ENCODE measurements at places on chromosomes 6 and 20.

DNA sequence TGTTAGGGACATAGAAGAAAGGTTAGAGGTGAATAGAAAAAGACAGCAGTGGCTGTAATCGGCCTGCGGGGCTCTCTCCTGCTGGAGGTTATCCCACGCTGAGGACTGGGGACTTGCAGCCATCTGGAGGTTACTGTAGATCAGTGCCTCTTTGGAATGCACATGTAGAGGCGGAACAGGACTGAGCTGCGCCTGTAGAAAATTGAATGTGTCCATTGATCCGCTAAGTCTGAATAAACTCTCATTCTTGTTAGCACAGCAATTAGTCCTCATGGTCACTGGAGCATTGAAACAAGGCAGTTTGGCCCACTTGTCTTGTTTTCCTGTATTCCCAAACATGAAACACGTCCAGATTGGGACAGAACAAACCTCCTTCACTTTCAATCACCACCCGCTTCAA, 46.3 kb upstream of the F13A1 start:
- no peak for DNase-seq

DNA sequence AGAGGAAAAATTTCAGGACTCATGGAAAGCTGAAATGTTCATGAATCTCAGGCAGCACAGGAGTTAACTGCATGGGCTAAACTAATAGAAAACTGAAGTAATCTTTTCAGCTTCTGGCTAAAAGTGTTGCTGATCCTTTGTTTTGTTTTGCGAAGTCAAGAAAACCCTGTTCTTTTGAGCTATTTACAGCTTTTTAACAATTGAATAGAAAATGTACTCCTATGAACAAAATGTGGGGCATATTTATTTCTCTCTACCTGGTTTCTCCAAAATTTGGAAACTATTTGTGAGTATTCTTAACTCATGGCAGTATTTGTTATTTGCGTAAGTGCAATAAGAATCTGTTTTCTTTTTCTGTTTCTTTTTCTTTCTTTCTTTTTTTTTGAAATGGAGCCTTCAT, 818.8 kb upstream of the CITED2 start:
- no peak for DNase-seq

GRCh38 chr6:7267466-7268091, 45.4 kb downstream of the SSR1 start:
- no peak for DNase-seq

DNA sequence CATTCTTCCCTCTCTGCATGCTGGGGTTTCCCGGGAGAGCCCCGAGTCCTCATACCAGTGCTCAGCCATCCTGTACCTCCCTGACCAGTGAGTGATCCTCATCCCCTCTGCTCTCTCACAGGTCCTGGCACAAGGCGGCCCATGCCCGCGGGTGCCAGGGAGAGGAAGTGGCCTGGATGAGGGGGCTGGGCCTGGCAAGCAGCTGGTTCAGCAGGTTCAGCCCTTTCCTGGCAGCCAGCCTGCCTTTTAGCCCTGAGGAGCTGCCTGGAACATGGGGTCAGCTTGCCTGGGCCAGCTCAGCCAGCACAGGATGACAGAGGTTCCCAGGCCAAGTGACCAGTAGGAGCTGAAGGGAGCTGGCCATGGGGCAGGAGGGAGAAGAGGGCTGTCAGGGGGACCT, 10.9 kb downstream of the MOCS1 start:
- DNase-seq = no peak

DNA sequence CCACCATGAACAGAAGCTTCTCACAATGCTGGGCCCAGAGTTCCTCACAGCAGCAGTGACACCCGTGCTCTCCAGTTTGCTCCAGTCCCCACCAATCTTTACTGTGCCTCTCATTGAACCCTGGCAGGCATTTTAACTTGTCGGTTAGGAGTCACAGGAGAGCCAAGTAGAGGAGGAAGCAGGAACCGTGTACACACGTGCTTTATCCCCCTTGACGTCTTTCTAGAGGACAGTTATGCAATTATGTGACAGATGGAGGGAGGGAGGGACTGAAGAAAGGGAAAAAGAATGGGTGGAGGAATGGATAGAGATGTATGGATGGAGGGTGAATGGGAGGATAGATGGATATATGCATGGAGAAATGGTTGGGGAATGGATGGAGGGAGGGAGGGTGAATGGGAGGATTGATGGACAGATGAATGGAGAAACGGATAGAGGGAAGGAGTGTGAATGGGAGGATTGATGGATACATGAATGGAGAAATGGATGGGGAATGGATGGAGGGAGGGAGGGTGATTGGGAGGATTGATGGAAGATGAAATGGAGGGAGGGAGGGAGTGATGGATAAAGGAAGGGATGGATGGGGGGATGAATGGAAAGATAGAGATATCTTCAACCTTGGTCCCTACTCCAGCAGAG, 26.0 kb downstream of the RBM38 start:
- no peak for DNase-seq

GRCh38 chr6:138957903-138958302, 30.1 kb downstream of the REPS1 start:
- DNase-seq = no peak

DNA sequence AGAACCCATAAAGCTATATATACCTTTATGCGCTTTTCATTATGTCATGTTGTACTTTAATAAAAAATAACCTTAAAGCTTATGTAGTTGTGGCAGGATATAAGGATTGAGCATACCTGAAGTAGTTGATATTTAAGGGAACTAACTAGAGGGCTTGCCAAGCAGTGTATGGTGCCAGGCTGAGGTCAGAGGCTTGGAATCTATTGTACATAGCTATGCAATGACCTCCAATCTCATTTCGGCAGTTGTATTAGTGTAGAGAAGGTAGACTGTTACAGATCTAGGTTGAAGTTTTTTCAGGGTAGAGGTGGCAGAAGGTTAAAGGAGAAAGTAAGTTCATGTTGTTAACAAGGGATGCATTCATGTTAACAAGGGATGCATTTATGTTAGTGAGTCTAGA, 397.7 kb upstream of the HS3ST5 start:
- no peak for DNase-seq

GRCh38 chr6:7389451-7390225, at the start of the genes CAGE1 and RIOK1:
TSS of gene CAGE1 (minus strand) at chr6:7389742. CDS start at chr6:7387173, 2,569 bp downstream.
TSS of gene RIOK1 (plus strand) at chr6:7389808. CDS start at chr6:7390003, 195 bp downstream.
- DNase-seq = peak; percentile 95

- no peak for DNase-seq
These were observed 133.1 kb upstream of the PRDM1 start for GRCh38 chr6:105952772-105953690.

GRCh38 chr20:10219452-10219791, 792 bp downstream of the SNAP25 start:
- DNase-seq = peak; percentile 50

- DNase-seq = no peak
These were observed 31.1 kb downstream of the BRPF3 start for GRCh38 chr6:36227379-36228228.

- no peak for DNase-seq
These were observed 51.5 kb downstream of the PREX1 start for GRCh38 chr20:48776306-48776705.

DNA sequence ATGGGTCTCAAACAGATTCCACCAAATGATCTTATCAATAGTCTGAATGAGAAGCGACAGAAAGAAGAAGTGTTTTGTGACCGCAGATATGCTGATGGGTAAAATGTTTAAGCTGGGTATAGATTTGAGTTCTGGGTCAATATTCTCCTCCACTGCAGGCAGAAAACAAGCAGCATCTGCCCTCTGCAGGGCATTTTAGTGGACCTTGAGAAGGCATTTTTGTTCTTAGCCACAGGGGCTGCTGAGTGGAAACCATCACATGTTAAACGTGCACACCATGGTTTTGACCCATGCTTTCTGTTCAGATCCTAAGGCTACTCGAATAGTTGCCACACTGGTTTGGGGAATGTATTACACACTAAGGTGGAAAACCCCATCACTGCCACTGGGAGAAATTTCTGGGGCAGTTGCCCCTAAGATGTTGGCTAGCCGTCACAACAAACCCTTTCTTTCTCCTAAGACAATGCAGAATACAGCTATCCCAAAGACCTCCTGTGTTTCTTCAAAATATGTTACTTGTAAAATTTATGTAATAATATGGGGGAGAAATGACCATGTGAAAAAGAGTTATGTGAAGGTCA, 5.5 kb downstream of the POU3F2 start:
- no peak for DNase-seq

DNA sequence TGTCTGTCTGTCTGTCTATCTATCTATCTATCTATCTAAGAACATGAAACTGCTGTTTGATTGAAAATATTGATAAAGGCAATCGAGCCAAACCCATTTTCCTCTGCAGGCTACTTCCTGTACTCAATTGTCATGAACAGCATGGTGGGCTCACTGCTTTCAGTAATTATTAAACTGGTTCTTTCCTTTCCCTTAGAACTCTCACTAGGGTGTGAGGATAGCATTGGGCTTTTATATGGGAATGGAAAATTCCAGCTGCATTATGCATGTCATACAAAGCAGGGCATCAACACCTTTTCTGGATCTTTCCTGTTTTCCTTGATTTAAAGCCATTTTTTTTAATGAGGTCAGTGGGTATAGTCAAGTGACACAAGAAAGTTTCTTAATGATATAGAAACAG, 161.0 kb upstream of the SYNCRIP start:
- DNase-seq = no peak

GRCh38 chr20:3238616-3239025, 369 bp downstream of the SLC4A11 start:
- DNase-seq = no peak

GRCh38 chr6:246352-246751, 45.9 kb upstream of the DUSP22 start:
- no peak for DNase-seq

GRCh38 chr6:5379647-5380242, 118.4 kb downstream of the FARS2 start:
- peak; percentile 8 for DNase-seq

DNA sequence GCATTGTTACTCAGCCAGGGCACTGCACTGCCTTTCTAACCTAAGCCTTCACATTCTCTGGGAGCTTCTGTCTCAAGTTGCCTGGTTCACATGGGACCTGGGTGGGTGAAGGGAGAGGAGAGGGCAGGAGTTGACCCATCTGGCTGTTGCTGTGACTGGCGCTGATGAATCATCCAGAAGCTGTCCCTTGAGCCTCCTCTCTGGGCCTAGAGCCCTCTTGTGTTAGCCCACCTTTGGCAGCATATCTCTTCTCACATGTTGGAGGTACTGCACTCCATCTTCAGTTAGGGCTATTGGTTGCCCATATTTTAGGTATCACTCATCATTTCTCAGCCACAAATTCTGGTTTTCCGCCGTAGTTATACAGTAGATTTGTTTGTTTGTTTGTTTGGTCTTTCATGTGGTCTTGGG, 19.8 kb downstream of the XRN2 start:
- no peak for DNase-seq

- DNase-seq = no peak
These were observed 91.1 kb downstream of the MRPL14 start for GRCh38 chr6:44036196-44036595.

DNA sequence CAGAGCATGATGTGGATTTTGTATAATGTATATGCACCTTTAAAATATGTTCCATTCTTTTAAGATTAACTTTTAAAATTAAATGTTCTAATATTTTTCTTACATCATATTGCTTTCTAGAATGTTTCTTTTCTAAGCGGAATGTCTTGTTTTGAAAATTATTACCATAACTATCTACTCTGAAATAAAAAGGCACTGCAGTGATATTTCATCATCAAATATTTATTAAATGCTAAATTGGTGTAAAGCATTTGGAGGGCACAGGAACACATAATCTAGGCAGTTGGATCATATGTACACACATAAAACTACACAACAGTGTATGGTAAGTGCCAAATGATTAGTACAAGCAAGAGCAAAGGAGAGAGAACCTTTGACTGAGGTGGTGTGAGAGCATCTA, 13.8 kb downstream of the BICRAL start:
- DNase-seq = no peak

- DNase-seq = no peak
These were observed 66.9 kb downstream of the RIPOR3 start for GRCh38 chr20:50624351-50625016.

- no peak for DNase-seq
These were observed at the start of gene ATP9A for GRCh38 chr20:51767867-51768758. TSS of gene ATP9A (minus strand) at chr20:51768390. CDS start at chr20:51768369, 21 bp downstream.

- DNase-seq = no peak
These were observed 112.1 kb upstream of the EYS start for GRCh38 chr6:65819152-65819551.
